Stimulated activated naive B cell treated with anti-CD40 and anti-IgM and Interleukin-4, amounts not matched to agents 10 μg/mL and 1 μg/mL and 100 μg/mL, for 72 hours (primary cell): ENCODE measurements at places on chromosomes 5 and 9.

GRCh38 chr9:121398374-121398773, 28.3 kb upstream of the STOM start:
- no peaks in the 10 kb centered on the region for H3K4me1 ChIP-seq
- DNase-seq, result no peak
- no peak overlapping the region for H3K27ac ChIP-seq
- H3K27me3 ChIP-seq, result no peaks in the 10 kb centered on the region

GRCh38 chr5:4078544-4078943, 482.9 kb downstream of the IRX1 start:
- DNase-seq, result no peak
- H3K27me3 ChIP-seq, result no peaks in the 10 kb centered on the region
- H3K27ac ChIP-seq, result no peak overlapping the region
- no peaks in the 10 kb centered on the region for H3K36me3 ChIP-seq
- H3K4me1 ChIP-seq, result no peaks in the 10 kb centered on the region
- H3K4me3 ChIP-seq, result no peak overlapping the region

DNA sequence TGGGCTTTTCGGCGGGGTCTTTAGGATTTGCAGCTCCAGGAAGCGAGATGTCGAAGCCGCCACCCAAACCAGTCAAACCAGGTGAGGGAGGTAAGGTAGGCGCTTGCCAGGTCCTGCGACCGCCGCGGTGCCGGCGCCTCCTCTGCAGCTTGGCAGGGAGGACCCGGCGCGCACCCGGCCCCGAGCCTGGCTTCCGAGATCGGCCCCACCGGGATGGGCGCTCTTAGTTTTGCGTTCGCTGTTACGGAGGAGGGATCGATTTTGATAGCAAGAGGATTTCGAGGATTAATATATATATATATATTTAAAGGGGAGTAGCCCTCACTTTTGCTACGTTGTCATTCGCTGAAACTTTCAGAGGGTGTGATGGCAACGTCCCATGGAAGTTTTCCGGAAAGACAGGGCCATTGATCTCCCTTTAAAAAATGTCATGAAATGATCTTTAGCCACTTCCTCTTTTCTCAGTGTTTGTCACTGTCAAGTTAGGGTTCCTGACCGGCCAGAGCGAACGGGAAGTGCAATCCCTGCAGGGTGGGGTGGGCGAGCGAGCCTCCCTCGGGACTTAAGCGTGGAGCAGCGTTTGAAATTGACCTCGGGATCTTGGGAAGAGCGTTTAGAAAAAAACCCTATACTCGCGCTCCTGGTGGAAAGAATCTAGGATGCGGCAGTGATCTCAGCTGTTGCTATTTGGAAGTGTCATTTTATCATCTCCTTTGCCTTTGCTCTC, 495 bp downstream of the OSTF1 start:
- peak overlapping the region; percentile 95 for H3K27ac ChIP-seq
- peak overlapping the region; percentile 94 for H3K4me3 ChIP-seq
- peaks cover 10% of the 10 kb centered on the region for H3K36me3 ChIP-seq

DNA sequence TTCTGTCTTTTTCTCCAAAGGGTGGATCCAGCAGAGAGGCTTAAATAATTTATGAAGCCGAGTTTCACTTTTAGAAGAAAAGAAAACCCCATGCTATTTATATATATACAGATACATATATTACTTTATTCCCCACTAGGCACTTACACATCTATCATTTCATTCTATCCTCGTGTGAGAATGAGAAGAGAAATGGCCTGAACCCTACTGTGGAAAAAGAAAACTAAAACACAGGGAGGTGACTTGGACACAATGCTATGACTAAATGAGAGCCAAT, 195.2 kb downstream of the NR3C1 start:
- H3K4me3 ChIP-seq, result no peak overlapping the region
- no peaks in the 10 kb centered on the region for H3K27me3 ChIP-seq
- H3K27ac ChIP-seq, result no peak overlapping the region
- H3K36me3 ChIP-seq, result peaks cover 17% of the 10 kb centered on the region
- no peak for DNase-seq
- peaks cover 11% of the 10 kb centered on the region for H3K4me1 ChIP-seq

DNA sequence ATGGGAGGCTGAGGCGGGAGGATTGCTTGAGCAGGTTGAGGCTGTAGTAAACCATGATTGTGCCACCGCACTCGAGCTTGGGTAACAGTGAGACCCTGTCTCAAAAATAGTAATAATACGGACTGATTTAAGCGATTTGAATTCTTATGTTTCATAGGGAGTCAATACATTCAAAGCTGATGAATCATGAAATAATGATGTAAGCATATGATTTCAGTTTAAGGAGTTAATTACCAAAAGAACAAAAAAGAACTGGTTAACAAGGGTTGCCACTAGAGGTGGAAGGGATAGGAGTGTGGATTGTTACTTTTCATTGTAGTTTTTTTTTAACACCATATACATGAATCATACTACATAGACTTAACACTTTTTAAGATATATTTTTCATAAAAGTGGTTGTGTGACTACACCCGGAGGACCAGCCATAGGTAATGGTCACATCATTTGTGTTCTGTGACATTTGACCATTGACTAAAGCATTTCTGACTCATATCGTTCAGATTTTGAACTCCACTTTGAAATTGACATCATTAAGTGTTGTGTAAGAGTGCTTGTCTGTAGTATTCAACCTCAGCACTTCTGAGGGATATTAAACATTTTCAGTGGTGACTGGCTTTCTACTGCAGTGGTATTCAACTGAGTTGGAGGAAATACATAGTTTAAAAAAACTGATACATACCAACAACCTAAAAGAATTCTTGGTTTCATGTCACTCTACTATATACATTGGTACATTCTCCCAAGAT, 7.0 kb downstream of the TRMT10B start:
- H3K27me3 ChIP-seq, result no peaks in the 10 kb centered on the region
- H3K4me3 ChIP-seq, result no peak overlapping the region
- no peak for DNase-seq
- H3K27ac ChIP-seq, result no peak overlapping the region
